ENCODE measurements at places on chromosomes 11 and 22.

DNA sequence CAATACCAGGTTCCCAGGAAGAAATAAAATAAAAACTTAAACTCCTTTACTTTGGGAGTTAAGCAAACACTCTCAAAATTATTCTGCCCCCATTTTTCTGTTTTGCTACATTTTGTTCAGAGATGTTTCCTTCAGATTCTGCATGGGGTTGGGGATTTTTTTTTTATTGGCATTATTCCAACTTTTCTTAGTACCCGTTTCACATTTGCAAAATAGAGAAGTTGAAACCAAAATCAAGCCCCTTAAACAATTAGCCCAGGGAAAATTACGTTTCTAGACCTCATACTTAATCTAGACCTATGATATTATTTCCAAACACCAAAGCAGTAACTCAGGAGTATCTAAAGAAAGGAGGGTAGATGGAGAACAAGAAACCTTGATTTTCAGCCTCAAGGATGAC lies 20.6 kb upstream of the MS4A7 start:
- DNase-seq: no peak

GRCh38 chr11:44979543-44980399 lies 29.1 kb upstream of the TP53I11 start:
- no peak for DNase-seq

- DNase-seq: no peak
These were observed 213.7 kb downstream of the TBC1D22A start for GRCh38 chr22:46976143-46976542.

GRCh38 chr11:79472819-79473529 lies 32.1 kb upstream of the TENM4 start:
- DNase-seq: no peak

DNA sequence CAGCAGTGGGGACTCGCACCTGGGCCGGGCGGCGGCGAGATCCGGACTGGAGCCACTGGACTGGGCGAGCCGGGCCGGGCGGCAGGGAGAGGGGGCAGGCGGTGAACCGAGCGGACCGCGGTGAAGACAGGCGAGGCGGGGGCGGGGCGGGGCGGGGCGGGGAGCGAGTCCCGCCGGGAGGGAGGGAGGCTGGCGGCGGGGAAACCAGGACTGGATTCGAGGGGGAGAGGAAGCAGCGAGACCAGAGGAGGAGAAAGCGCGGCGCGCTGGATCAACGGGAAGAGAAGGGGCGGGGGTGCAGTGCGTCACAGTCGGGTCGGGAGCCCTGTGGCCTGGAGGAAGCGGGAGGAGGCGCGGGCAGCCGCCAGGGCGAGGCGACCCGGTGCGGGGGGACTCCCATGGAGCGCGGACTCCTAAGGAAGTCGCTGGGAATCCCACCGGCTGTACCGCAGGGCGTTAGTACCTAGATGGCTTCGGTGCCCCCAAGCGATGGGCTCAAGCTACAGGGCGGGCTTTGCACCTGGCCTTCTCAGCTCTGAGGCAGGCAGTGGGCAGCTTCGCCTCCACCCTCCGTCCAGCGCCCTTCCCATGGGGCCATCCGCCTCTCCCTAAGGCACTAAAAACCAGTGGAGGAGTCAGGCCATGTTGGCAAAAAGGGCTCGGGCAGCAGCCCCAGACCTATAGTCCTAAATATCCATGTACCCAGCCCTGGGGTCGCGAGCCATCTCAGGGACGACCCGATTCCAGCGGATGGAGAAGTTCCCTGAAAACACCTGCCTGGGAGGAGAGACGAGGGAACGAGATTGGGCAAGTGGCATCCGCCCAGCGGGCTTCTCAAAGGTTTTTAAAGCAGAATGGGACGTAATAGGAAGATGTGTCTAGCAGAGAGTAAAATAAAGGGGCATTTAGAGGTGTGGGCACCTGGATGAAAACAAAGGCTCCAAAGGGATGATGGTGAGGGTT lies at the start of gene TMEM121B:
TMEM121B (minus strand) TSS at position 128 of the 963 bp plus-strand sequence. CDS start 233 bp downstream, outside the sequence.
- peak; percentile 44 for DNase-seq

GRCh38 chr11:27213232-27213660 lies 149.8 kb downstream of the CCDC34 start:
- DNase-seq: peak; percentile 79

DNA sequence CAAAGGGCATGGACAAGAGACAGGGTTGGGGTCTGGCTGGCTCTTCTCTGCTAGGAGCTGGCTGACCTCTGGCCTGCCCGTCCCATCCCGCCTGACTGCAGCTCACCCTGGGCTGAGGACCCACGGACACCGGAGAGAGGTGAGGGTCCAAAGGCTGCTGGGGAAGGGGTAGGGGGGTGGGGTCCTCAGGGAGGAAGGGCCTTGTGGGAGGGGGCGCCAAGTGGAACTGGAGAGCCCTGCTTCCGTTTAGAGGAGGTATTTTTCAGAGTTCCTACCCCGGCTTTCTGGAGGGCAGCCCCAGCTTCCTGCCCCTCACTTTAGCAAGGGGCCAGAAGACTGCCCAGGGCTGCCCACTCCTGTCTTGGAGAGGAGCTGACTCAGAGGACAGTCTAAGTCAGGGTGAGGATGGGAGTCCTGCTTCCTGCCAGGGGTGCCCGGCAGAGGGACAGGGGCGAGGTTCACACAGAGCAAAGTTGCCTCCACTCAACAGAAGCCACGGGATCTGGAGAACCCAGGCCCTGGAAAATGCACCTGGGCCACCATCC lies 7.1 kb downstream of the LARGE2 start:
- peak; percentile 38 for DNase-seq

DNA sequence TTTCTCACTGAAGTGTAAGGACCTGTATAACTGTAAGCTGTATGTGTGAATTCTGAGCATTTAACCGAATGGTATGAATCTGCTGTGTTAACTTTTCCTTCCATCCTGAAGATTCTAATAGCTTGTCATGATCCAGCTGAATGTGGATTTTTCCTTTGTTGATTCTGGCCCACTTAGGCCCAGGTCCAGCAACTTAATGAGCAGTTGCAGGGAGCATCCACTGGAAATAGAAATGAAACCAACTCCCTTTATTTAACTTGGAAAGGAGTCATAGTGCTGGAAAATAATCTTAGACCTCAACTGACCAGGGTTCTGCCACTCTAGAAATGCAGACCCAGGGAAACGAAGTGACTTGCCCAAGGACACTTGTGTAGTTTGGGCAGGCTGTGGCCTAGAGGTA lies 142.3 kb upstream of the MTNR1B start:
- DNase-seq: no peak

DNA sequence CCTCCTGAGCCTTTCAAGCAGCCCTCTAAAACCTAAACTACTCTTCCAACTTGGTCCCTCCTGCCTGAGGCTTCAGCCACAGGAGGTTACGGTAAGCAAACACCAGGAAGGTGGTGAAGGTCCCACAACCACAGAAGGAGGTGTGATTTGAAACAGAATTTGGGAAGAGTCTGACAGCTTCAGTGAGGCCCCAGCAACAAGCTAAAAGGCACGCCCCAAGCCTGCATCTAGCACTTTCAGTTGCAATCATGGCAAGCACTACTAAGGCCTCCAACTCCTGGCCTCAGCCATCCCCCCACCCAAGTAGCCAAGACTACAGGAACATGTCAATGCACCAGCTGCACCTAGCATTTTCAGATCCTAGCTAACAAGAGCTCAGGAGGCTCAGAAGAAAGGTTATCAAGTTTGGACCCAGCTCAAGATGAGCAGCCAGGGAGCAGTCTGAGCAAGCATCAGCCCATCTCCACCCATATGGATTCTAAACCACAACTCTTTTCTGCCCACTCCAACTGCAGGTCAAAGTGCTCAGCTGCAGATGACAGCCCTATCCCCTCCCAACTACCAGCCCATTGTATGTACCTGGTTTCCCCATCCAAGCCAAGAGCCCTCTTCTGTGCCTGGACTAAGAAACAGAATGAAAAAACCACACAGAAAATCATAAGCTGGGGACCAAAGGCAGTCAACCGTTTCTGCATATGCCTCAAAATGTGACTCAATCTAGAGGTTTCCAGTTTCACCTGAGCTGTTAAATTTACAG lies 10.4 kb upstream of the AHNAK start:
- DNase-seq: no peak

- DNase-seq: peak; percentile 93
These were observed 354.4 kb downstream of the SOX6 start for GRCh38 chr11:16001899-16002426.

- no peak for DNase-seq
These were observed 575.5 kb downstream of the SOX6 start for GRCh38 chr11:15780837-15781236.

DNA sequence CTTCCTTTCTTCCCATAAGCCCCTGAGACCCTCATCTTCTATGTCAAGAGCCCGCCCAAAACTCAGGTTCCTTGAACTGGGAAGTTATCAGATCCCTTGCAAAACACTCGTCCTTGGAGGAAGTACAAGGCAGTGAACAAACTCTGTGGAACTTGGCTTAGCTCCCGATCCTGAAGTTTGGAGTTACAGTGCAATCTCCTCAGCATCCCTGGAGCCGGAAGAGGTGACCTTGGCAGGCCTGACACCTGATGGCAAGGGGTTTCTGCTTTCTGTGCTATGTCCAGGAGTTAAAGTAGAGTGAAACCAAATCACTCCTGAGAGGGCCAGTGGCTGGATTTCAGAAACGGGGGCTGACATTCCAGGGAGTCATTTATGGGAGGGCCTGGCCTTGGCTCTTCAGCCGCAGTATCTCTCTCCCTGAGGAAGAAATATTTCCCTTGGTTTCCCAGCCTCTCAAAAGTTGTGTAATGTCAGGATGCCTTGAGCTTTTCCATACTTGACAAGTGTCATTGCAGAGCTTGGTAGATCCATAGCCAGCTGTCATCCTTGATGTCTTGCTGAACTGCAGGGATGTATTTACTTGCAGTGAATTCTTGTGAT lies 1.9 kb upstream of the GRAMD1B start:
- DNase-seq: no peak

GRCh38 chr11:8638300-8638699 lies 44.2 kb downstream of the TRIM66 start:
- no peak for DNase-seq

- DNase-seq: no peak
These were observed 9.1 kb downstream of the CTSF start for GRCh38 chr11:66559142-66559865.

GRCh38 chr11:128628686-128629085 lies 41.3 kb upstream of the ETS1 start:
- DNase-seq: no peak

GRCh38 chr11:121450401-121450800 lies 1.7 kb upstream of the SORL1 start:
- DNase-seq: no peak

DNA sequence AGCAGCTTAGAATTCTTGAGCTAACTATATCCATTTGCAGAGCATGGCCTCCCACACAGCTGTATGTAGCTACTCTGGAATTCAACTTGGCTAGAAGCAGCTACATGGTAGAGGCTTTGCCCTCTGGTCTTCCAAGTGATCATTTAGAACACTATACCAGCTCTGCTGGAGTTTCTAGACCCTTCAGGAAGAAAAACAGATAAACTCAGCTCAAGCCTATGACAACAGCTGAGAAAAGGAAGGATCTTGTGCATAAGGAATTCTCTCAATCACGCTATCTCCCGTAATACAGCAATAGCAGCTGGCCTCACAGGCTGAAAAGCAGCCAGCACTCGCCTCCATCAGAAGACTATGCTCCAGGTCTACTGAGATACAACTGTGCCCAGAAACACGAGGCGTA lies 50.6 kb upstream of the APOA1 start:
- DNase-seq: no peak

DNA sequence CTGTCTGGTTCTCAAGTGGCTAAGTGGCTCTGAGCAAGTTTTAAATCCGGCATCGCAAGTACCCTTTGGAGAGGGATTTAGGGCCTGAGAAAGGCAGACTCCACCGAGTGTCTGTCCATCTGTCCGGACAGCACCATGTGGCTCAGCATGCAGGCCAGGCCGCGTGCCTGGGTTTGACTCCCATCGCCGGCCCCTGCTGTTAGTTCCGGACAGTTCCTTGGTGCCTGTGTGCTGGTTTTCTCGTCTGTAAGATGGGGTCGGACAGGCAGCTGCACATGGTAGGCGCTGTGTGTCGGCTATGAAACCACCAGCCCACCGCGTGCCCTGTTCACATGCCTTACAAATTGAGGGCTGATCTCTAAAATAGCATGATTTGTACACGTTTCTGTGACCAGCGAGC lies 31.0 kb downstream of the NUP50 start:
- DNase-seq: no peak

DNA sequence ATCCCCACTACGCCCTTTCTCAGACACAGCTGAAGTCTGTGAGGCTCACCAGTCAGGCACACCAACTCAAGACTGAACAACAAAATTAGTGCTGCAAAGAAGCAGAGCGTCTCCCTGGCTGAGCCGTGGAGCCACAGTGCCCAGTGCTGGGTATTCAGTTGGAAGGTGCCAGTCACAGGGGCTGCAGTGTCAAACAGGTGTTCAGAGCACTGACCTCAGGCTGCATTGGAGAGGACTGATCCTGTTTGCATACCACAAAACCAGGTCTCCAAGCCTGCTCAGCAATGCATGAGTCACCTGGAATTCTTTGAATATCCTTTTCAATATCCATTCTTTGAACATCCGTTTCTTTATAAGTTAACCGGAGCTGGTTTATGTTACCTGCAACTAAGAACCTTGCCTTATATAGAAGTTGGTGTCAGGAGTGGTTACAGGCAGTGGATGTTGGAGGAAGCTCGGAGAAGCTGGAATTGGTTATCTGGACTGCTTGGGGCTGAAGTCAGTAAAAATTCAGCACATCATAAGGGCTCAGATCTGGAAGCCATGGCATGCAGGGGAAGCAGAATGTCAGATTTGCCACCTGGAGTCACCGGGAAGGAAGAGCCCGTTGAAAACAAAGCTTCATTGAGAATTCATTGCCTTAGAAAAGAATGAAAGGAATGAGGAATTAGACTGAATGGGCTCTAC lies 30.3 kb downstream of the PDGFB start:
- DNase-seq: peak; percentile 88

DNA sequence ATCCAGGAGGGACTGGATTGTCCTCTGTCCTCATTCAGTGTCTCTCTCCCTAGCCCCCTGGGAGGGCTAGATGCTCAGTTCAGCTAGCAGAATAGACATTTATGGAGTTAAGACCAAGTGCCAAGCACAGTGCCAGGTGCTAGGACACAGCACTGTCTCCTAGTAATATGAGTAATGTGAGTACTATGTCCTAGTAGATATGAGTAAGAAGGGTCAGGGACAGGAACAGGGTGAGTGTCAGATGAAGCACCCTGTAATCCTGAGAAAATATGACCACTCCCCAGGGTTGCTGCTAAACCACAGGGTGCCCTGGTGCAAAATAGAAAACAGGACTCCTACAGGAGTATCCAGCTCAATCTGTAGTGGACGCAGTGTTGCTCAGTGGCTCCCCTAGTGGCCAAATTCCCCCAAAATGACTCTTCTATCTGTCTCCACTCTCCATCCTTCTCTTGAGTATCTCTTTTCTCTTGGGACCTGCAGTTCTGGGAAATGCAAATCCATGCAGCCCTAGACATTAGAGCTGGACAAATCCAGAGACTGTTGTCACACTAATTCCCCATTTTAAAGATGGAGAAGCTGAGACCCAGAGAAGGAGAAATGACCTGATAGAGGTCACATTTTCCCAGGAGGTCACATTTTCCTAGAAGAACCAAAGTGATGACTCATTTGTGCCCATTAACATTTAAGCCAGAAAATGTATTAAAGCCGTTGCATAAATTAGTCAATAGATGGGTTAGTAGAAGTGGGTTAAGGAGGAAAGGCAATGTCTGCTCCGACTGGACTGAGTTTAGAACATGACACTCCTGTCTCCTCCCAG lies 214.3 kb downstream of the NXPE2 start:
- DNase-seq: no peak

GRCh38 chr22:29632672-29633071 lies 29.2 kb downstream of the NF2 start:
- DNase-seq: no peak

- no peak for DNase-seq
These were observed 15.5 kb upstream of the TMEM123 start for GRCh38 chr11:102467853-102468580.

GRCh38 chr22:40367342-40367741 lies 3.1 kb upstream of the SGSM3 start:
- no peak for DNase-seq

GRCh38 chr22:25219948-25220442 lies 556 bp downstream of the CRYBB2 start:
- peak; percentile 23 for DNase-seq
